ENCODE measurements at places on chromosomes 6 and 20.

DNA sequence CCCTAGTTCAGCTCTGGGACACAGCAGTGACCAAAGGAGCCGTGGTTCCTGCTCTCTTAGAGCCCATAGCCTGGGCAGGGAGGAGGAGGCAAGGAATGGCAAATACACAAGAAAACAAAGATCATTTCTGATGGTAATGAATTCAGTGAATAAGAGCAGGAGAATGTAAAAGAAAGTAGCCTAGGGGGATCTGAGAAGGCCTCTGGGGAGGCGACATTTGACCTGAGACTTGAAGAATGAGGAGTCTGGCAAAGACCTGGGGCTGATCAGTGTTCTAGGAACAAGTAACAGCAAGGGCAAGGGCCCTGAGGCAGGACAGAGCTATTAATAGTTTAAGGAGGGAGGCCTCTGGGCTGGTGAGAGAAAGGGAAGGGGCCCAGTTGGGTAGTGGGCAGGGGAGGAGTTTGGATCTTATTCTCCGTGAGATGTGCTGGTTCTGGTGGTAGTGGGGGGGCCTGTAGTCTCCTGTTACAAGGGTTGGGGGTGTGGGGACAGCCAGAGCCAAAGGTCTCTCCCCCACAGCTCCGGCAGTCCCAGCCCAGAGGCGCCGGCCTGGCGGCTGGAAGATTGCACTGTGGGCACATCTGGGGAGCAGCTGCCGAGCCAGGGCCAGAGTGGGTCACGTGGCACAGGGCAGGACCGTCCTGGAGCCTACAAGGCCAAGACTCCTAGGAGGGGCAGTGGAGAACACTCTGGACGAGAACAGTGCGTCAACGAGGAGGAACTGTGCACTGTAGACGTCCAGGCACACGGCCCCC is 9.3 kb upstream of the ID1 start:
- DNase-seq: no peak

DNA sequence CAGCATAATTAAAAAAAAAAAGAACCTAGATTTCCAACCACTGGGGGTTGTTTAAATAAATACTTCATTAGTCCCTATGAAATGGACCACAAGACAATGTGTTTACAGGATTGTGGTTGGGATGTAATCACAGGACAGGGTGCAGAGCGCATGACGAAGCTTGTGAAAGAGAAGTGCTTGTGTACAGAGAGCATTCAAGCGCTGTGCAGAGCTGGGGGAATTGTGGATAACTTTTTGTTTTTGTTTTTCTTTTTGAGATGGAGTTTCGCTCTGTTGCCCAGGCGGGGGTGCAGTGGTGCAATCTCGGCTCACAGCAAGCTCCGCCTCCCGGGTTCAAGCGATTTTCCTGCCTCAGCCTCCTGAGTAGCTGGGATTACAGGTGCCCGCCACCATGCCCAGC is 22.3 kb downstream of the LAMA5 start:
- DNase-seq: no peak

GRCh38 chr6:158706369-158706982 is 56.6 kb downstream of the SYTL3 start:
- no peak for DNase-seq

- DNase-seq: no peak
These were observed 43.0 kb downstream of the MRS2 start for GRCh38 chr6:24445704-24446103.

DNA sequence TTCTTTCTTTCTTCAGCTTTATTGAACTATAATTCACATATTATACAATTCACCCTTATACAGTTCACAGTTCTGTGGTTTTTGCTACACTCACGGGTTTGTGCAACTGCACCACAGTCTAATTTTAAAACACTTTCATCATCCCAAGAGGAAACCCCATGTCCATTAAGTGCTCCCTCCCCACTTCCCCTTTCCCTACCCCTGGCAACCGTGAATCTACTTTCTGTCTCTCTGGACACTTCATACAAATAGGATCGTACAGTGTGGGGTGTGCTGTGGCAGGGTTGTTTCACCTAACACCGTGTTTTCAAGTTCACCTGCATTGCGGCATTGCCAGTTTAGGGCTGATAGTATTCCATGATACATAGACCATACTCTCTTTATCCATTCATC is 118.8 kb downstream of the PHACTR3 start:
- no peak for DNase-seq

- DNase-seq: peak; percentile 80
These were observed 245.1 kb downstream of the FOXA2 start for GRCh38 chr20:22339091-22339881.
